ENCODE measurements at places on chromosomes 6 and 20. TPM values are rescaled to one million over a fixed set of nuclear protein-coding genes. Genes with fewer than 3 reads are reported as not detected.

GRCh38 chr6:35668744-35669450, 19.8 kb downstream of the FKBP5 start:
- no peak for DNase-seq

GRCh38 chr6:151675746-151676459, 131.6 kb upstream of the ESR1 start:
- DNase-seq = peak; percentile 65

GRCh38 chr6:78851156-78851555, 16.2 kb upstream of the IRAK1BP1 start:
- DNase-seq = no peak

ALDH8A1 gene
- total RNA-seq = 0.24 TPM

TCP1 gene
- 429 TPM for total RNA-seq

GRCh38 chr20:24506696-24507095, 37.3 kb downstream of the SYNDIG1 start:
- no peak for DNase-seq

SAPCD1 gene
- 11.3 TPM for total RNA-seq
